Activated CD8-positive, alpha-beta memory T cell treated with anti-CD3 and anti-CD28 coated beads, Interleukin-2, amount 50 U/mL, for 48 hours (primary cell): ENCODE measurements at places on chromosomes 11 and 22.

DNA sequence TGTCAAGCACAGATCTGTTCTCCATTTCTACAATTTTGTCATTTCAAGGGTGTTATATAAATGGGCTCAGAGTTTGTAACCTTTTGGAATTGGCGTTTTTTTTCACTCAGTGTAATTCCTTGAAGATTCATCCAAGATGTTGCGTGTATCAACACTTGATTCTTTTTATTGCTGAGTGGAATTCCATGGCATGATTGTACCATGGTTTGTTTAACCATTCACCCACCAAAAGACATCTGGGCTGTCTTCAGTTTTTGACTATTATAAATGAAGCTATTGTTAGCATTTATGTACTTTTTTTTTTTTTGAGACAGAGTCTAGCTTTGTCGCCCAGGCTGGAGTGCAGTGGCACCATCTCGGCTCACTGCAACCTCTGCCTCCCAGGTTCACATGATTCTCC, 2.9 kb downstream of the OOSP1 start:
- DNase-seq, result no peak

- peak; percentile 40 for DNase-seq
Observed at GRCh38 chr11:61055776-61056175, 46.5 kb upstream of the CD5 start.

DNA sequence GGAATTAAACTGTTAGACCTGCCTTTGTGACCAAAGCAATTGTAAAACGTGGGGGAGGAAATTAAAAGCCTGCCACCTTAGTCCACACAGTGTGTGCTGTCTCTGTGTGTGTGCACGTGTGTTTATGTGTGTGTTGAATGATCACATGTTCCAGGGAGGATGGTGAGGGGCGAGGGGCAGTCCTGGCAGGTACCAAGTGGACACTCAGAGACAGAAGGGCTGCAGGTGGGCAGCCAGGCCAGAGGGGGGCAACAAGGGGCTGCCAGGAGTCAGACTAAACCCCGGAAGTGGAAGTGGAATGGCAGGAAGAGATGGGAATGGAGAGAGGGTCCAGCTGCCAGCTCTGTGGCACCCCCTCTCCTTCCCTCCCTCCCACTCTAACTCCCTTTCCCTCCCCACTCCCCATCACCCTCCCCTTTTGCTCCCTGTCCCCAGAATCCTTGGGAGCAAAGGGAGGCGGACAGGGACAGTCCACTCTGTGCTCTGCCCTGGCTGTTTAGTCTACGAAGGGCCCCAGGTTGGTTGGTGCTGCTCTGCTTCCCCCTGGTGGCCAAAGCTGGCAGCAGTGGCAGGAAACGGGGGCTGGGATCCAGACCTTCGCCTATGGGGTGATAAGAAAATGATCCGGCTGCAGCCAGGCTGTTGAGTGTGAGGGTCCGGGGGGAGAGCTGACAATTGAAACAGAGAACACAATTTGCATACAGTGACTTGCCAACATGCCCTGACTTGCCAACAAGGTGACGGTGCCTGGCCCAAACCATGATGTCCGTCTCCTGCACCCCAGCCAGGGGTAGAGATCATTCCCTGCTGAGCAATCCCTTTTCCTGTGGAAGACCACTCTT, 24.4 kb downstream of the P2RY2 start:
- DNase-seq, result peak; percentile 92

DNA sequence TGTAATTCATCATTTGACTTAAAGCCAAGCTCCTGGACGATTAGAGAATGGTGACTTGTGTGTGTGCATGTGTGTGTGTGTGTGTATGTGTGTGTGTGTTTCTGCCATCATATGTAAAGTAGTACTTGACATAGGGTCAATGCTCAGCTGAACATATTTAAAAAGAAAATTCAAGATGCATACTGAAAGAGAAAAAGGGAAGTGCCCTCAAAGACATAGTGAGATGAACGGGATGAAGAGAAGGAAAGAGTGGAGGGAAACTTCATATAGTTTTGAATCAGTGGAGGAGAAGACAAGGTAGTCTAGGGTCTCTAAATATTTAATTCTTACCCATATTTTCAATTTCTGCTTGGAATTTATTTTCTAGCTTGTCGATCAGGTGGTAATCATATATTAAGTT, 4.0 kb downstream of the TCN1 start:
- no peak for DNase-seq

DNA sequence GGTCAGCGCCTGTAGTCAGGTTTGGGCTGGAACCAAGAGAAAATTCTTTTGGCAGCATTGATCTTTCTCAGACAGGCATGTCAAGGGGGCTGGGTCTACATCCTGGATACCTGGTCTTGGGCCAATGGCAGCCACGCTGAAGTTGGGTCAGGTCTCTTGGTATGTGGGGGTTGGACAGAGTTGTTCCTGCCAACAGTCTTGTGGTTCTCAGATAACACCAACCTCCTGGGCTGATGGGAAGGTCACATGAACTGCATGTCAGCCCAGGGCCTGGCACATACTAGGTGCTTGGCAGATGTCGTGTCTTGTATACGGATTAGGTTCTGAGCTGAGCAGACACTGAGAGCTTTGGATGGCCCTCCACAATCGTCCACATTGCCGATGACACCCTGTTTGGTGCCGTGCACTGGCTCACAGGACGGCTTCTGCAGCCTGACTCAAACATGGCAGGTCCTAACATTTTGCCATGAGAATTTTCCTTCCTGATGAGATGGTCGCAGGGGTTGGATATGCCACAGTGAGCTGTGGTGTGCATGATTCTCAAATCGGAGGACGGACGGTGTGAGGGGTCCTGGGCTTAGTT, 42.0 kb downstream of the FBLN1 start:
- DNase-seq, result no peak

DNA sequence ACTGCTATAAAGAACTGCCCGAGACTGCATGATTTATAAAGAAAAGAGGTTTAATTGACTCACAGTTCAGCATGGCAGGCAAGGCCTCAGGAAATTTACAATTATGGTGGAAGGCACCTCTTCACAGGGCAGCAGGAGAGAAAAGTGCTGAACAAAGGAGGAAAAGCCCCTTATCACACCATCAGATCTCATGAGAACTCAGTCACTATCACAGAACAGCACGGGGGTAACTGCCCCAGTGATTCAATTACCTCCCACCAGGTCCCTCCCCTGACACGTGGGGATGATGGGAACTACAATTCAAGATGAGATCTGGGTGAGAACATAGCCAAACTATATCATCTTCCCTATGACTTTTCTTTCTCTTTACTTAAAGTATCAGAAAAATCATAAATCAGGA, 104.0 kb upstream of the SYN3 start:
- DNase-seq, result no peak

GRCh38 chr11:90414221-90414620, 191.4 kb upstream of the CHORDC1 start:
- DNase-seq, result no peak

DNA sequence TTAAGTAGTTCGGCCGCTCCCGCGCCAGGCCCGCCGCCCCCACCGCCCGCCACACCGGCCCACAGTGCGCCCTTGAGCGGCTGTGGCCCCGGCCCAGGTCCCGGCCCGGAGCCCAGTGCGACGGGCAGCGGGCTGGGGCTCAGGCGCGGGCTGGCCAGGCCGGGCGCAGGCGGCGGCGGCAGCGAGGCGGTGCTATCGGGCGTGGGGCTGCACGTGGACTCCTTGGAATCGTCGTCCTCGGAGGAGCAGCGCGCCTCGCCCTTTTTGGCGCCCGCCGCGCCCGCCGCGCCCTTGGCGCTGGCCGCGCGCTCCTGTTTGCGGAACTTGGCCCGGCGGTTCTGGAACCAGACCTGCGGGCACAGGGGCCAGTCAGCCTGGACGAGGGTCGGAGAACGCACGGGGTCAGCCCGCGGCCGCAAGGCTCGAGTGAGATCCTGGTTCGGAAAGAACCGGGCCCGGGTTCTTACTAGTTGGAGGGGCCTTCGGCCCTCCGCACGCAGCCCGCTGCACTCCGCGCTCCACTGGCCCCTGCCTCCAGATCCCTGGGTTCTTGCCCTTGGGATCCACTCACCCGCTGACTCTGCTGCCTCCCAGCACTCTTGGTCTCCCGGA, 4.0 kb downstream of the PHOX2A start:
- peak; percentile 58 for DNase-seq

- DNase-seq, result peak; percentile 35
Observed at GRCh38 chr11:119473226-119473625, 50.3 kb upstream of the THY1 start.

GRCh38 chr11:16946477-16947282, 67.5 kb downstream of the PLEKHA7 start:
- no peak for DNase-seq

DNA sequence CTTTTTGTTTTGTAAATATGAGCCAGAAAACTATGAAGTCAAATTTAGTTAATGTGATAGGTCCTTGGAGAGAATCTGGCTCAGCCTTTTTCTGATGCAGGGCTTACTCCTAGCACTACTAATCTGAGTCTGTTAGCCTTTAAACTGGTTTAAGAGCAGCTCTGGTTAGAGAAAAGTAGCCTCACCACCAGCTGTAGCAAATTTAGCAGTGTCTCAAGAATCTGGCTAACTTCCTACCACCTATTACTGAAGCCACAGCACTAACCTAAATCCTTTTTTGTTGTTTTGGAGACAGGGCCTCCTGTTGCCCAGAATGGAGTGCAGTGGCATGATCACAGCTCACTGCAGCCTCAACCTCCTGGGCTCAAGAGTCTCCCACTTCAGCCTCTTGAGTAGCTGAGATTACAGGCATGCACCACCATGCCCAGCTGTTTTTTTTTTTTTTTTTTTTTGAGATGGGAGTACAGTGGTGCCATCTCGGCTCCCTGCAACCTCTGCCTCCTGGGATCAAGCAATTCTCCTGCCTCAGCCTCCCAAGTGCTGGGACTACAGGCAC, 13.9 kb downstream of the RBM4B start:
- DNase-seq, result no peak

DNA sequence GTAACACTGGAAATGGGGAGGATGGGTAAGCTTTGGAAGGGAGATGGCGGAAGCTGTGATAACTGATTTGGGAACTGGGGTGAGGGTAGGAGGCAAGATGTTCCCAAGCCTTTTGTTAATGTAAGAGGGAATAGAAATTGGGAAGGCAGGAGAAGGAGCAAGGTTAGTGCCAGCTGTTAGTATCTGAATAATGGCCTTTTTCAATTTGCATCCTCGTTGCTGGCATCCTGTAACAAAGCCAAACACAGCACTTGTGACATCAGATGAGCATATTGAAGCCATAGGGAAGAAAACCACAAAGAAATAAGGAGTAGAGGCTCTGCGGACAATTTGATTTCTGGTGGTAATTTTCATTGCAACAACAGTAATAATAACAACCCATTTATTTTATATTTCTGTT, 70.9 kb upstream of the CLMP start:
- no peak for DNase-seq

GRCh38 chr11:45939836-45940235, 17.4 kb downstream of the LARGE2 start:
- no peak for DNase-seq

GRCh38 chr11:117458275-117459122, 130.8 kb downstream of the CEP164 start:
- no peak for DNase-seq

GRCh38 chr11:58845386-58845785, 882 bp upstream of the GLYATL2 start:
- DNase-seq, result no peak

DNA sequence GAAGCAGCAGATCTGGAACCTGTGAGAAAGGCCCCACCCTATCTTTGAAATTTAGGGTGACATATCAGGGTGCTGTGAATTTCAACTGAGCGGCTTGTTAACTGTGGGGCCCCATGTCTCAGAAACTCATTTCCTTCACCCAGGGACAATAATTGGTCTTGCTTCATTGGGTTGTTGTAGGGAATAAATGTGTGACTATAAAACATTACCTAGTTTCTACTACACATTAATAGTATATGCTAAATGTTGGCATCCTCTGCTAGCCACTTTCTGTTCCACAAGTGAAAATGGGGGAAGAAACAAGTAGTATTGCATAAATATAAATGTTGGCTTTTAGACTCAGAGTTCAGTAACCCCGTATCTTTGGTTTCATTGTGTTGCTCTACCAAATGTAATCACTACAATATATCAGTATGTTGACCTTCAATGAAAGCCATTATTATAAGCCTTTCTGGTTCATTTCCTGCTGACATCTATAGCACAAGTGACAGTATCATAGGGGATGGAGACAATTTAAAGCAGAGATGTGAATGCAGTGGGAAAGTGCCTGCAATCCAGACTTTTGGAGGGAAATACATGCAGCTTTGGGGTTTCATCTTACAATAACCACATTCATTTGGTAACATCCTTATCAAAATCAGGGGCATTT, 905.5 kb upstream of the RAG2 start:
- DNase-seq, result no peak

DNA sequence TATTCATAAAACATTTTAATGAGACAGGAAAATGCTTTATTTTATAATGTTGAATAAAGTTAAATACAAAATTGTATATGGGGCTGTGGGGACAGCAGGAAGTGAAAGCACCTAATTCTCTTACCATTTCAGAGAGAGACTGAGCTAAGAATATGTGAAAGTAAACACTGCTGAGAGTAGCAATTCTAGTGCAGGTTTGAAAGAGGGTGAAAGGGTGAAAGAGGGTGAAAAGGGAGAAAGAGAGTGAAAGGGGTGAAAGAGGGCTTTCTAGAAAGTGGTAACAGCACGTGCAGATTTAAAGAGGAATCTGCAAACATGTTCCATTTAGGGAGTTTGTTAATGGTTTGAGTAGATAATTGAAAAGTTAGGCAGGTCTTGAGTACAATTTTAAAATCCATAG, 652.0 kb upstream of the CCDC90B start:
- no peak for DNase-seq

DNA sequence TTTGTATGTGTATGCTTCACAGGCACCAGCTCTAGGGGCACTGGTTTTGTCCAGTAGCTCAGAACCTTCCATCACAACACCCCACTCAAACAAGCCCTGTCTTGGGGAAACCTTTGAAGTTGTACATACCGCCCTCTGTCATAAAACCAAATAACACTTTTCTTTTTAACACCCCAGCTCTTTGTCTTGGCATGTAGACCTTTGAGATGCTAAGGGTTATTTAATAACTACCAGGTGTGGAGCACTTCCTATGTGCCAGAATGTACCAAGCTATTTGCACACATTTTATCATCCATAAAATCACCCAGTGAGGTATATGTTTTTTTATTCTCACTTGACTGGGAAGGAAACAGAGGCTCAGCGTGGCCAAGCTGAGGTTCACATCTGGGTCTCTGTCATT, 50.6 kb downstream of the CYB5R2 start:
- peak; percentile 4 for DNase-seq

GRCh38 chr11:45429719-45430118, 143.6 kb upstream of the SYT13 start:
- DNase-seq, result no peak

DNA sequence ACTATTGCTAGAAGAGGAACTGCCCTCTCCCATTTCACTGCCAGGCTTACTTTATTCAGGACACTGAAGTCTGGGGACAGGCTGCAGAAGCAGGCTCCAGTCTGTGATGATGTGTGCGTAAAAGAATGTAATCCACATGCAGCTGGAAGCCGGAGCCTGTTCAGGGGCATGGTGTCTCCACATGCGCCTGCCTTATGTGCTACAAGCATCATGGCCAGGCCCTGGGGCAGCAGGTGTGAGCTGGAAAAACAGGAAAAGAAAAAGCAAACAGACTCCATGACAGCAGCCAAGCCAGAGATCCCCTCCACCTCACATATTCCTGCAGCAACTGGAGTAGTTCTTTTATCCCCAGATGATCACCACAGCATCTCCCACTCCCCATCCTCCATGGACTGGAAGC, 33.4 kb downstream of the ARFGAP2 start:
- DNase-seq, result no peak
